ENCODE measurements at places on chromosomes 3 and 15.

- peak; percentile 54 for DNase-seq
These were observed 164.8 kb downstream of the ERC2 start for GRCh38 chr3:56303487-56303886.

- DNase-seq, result no peak
These were observed 22.7 kb downstream of the LARS2 start for GRCh38 chr3:45411081-45411480.

DNA sequence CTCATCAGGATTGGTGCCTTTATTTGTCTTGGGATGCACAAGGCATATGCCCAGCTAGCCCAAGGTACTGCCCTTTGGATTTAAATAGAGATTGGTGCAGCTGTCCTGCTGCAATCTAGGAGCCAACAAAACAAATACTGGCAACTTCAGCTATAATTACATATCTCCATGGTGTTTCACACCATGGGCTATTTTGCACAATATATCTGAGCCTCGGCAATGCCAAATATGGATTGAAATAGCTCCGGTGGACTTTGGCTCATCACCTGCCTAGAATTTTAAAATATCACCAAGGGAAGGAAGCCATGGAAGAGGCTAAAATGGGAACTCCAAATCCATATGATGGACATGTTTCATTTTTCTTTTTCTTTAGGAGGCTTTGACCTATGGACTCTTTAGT, 367.8 kb upstream of the UMPS start:
- no peak for DNase-seq

- DNase-seq, result no peak
These were observed 85.8 kb upstream of the CACNA2D3 start for GRCh38 chr3:54036543-54036942.

DNA sequence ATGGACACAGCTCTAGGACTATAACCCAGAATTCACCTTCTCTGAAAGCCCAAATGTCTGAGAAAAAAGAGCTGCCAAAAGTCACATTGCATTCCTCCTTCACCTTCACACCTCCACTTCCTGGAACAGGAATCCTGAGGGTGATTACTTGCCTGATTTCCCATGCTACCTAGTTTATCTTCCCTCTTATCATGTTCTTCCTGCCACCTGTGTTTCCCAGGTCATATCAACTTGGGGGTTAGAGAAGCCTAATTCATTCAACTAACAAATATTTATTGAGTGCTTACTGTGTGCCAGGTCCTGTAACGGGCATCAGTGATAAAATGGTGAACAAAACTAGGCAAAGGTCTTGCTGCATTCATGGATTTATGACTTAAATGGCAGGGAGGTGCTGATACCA, 279.6 kb upstream of the WNT5A start:
- no peak for DNase-seq

DNA sequence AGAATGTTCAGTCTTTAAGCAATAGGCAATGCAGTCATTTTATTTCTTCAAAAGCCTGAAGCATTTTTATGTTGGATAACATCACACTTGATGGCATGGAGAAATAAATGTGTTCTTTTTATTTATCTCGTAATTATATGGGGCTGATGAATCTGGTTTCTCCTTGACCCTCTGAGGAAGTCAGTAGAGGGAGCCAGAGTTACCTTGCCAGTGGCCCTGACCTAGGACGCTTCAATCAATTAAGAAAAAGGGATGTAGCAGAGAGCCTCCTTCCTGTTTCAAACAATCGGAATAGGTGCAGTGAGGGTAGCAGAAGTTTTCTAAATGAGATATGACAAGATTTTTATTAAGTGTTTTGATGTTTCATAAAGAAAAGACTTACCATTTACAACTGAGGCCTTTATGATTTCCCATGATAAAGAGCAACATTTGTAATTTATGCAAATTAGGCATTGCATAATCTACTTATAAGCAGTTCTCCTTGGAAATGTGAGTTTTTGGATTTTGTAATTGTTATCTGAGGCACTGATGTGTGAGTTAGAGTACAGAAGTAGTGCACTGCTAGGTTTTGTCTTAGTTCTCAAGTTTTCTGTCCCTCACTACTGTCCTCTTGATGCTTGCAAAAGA, 129.1 kb downstream of the RAP2B start:
- peak; percentile 25 for DNase-seq

GRCh38 chr3:52442409-52443267, 2.3 kb downstream of the SEMA3G start:
- no peak for DNase-seq

- peak; percentile 52 for DNase-seq
These were observed 90.3 kb upstream of the C3orf80 start for GRCh38 chr3:160134964-160135363.

DNA sequence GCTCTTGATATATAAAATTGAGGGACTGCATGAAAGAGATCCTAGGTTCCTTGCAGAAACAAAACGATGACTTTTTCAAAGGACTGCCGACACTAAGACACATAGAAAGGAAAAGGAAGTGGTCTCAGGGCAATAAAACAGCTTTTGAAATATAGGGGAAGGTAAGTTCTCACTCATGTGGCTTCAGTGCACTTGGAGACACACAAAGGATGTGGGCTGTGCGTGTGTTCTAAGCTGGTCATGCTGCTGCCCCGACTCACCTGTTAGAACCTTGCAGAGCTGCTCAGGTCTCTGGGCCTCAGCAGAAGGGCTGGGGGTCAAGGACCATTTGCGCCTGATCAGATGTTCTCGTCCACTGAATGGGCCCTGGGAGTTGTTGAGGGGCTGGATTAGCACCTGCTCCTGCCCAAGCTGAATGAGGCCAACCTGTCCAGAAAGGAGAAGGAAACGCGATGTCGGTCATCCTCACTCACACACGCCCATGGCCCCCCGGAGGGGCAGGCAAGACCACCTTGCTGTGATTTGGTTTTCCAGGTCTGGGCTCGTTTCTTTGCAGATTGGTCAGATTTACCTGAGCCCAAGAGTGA, 11.1 kb downstream of the ADAMTS17 start:
- no peak for DNase-seq

DNA sequence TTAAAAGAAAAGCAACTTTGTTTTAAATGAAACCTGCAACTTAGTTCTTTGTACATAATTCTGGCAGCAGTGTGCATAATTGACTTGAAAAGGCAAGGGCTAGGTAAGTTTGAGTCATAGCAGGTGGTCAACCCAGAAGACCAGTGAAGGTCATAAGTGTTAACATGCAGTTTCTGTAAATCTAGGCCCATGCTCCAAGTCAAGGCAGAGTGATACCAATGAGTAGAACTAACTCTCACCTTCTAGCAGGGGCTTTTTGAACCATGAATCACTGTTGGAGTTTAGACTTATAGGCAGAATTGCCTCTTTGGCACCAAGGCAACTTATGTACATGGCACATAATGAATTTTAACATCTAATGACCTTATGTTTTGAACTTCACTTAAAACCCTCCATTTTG, 29.5 kb upstream of the IL20RB start:
- DNase-seq, result no peak

GRCh38 chr3:171687581-171687980, 122.7 kb downstream of the PLD1 start:
- DNase-seq, result no peak

DNA sequence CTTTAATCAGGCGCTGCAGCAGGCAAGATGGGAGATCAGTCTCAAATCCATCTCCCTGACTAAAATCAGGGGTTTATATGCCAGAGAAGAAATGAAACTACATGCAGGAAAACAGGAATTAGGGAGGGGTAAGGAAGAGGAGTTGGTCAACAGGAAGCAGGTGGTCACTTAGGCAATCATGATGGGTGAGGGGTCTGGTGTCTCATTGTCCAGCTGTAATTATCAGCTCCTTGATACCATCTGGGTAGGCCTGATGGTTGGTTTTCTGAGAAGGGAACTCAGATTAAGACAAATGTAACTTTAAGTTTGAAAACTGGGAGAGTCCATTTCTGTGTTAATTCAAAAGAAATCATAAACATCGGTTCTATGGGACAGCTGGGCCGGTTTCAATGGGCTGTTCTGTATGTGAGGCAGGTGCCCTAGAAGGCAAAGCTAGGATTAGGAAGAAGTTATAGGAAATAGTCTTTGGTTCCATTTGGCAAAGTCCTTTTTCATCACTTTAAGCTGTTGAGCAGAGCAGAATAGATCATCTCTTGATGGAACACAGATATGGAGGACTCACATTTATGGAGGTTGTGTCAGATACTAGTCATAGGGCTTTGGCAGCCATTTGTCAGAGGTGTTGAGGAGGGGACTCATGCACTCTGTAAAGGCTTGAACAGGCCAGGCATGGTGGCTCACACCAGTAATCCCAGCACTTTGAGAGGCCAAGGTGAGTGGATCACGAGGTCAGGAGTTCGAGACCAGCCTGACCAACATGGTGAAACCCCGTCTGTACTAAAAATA, 149.4 kb downstream of the VGLL4 start:
- DNase-seq, result no peak

DNA sequence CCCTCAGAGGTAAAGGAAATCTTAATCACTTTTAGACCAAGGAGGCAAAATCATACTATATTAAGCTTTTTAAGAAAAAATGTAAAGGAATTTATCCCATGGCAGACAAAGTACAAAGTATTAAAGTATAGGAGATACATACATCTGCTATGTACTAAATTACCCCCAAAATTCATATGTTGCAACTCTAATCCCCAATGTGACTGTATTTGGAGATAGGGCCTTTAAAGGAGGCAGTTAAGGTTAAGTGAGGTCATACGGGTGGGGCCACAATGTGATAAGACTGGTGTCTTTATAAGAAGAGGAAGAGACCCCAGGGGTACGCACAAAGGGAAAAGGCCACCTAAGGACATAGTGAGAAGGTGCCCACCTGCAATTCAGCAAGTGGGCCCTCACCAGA, 657.0 kb upstream of the ADAMTS9 start:
- DNase-seq, result no peak
